ENCODE measurements at places on chromosomes 13 and 19.

DNA sequence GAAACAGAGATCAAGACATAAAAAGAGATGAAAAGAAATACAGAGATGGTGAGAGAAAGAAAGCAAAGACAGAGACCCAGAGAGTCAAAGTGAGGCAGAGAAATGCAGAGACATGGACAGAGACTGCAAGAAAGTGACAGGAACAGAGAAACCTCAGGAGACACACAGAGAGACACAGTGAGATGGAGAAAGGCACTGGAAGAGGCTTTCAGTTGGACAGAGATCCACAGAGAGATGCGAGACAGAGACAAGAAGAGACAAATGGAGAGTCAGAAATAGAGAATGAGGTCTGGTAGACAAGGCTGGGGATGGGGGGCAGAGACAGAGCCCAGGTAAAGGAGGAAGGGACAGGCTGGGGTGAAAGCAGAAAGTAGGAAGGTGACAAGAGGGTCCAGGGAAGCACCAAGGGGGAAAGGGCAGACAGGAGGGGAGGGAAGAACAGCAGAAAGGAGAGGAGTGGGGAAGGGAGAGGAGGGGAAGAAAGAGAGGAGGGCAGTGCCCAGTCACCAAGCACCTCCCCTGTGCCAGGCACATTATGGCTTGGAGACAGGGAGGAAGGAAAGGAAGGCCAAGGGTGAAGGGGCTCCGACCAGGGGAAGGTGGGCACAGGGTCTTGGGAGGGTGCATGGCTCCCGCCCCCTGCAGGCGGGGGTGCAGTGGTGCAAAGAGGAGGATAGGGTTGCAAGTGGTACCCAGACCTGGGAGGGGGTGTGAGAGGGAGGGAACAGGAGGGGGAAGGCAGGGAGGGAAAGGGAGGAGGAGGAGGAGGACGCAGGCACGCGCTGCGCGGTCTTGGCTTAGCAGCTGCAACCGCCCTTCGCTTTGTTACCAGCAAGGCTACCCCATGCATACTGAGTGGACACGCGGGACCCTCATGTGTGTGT is 38.4 kb downstream of the DEDD2 start:
- DNase-seq, result no peak

- no peak for DNase-seq
Measured at GRCh38 chr19:22610121-22610520, 24.0 kb upstream of the ZNF492 start.

GRCh38 chr13:25910991-25911419 is 140.8 kb downstream of the SHISA2 start:
- DNase-seq, result no peak

DNA sequence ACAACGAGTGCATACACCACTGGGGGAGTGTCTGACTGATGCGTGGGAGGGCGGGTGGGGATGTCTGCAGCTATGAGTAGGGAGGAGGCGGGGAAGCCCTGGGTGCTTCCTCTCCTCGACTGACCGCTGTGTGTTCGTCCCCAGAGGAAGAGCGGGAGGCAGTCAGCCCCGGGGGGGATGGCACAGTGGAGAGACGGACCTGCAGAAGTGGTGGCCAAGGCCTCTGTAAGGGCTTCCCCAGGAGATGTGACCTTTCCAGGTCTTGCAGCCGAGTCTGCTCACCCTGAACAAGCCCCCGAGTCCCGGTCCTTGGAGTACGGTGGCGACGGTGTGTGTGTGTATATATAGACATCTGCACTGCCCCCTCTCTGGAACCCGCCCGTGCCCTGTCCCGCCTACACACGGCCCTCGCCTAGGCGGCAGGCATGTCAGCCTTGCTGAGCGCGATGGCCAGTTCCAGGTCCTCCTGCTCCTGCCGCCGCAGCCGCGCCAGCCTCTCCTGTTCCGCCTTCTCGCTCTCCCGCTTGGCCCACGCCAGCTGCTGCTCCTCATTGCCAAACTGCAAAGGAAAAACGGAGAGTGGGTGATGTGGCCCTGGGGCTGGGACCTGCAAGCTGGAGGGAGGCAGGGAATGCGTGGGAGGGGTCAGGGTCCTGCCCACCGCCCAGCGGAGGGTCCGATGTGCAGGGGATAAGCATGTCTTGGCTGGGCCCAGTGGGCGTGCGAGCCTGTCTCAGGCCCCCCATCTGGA is 30.8 kb downstream of the KLF2 start:
- DNase-seq, result no peak

DNA sequence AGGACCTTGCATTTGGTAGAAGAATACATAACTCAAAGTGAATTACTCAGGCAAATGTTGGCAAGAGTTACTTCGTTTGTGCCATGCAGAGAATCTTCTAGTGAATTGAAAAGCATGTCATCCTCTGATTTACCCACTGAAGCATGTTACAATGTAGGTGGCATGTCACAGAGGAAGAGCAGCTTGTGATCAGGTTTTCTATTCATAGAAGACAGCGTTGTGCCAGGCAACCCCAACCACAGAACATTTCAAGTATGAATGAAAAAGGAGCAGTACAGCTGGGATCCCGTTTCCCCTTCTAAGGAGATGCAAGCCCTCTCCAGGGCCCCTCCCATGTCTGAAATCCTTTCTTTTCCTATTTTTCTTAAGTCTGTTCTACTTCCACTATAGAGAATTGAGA is 6.0 kb upstream of the KATNAL1 start:
- no peak for DNase-seq

DNA sequence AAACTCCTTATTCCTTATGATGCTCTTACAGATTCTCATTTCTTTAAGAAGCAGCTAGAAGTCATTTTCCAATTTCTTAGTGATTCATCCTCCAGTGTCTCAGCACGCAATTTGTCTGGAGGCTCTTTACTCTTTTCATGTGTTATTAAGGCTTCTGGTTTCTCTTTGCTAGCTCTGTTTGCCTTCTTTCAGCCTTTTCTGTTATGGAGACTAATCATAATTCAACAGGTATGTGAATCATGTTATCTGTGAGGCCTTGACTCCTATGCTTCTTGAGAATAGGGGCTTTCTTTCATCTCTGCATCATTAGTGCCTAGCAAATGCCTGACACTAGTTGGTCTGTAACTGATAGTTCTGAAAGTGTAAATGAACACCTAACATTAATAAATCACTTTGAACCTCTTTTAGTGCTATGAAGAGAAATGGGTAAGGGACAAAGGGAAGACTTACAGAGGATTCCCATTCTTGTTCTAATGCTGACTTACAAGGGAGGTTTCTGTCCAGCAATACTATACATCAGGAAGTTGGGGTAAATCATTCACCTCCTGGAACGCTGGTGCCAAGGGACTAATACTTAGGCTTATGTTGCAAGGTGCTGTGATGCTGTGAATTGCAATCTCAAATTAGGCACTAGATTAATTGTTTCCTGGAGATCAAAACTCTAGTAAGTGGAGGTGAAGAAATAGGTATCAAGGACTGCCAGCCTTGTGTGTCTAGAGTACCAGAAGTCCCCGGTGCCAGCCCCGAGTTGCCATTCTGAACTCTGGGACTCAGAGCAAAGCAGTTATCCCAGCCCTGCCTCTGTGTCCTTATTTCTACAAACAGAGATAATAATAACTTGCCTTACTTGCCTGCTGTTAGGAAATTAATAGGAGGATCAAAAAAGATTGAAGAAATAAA is 265.6 kb downstream of the DCLK1 start:
- DNase-seq, result no peak

GRCh38 chr19:32256341-32256975 is 89.0 kb upstream of the ZNF507 start:
- no peak for DNase-seq

GRCh38 chr19:19050731-19051130 is 13.1 kb upstream of the SLC25A42 start:
- DNase-seq, result no peak

- no peak for DNase-seq
Measured at GRCh38 chr19:29404951-29405727, 120.7 kb upstream of the VSTM2B start.

GRCh38 chr13:71591374-71591773 is 275.6 kb downstream of the DACH1 start:
- DNase-seq, result no peak

GRCh38 chr19:980133-980998 is 3.8 kb upstream of the WDR18 start:
- no peak for DNase-seq

DNA sequence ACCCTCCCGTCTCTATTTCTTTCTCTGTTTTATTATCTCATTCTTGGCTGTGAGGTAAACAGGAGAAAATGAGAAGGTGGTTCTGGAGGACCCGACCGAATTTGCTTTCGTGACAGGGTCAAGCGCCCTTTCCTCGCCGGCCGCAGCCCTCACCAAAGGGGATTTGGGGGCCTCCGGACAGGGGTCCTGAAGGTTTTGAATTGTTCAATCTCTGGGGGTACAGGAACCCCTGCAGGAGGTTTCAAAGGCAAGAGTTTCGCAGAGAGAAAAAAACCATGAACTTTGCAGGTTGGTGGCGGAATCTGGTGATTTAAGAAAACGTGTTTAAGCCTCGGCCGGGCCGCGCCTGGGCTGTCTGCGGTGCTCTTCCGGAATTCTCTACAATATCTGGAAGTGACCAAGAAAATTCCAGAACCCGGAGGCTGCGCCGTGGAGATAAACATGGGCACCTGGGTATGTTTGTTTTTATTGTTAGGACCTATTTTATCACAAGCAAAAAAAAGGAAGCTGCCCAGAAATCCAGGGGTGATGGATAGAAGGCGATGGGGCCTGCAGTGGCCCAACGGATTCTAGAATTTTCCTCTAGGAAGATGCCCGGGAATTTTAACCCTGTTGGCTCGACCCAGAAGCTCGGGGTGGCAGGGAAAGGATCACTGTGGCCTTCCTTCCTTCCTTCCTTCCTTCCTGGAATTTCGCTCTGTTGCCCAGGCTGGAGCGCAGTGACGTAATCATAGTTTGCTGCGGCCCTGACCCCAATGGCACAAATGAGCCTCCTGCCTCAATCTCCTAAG is 14.2 kb upstream of the PTBP1 start:
- no peak for DNase-seq

DNA sequence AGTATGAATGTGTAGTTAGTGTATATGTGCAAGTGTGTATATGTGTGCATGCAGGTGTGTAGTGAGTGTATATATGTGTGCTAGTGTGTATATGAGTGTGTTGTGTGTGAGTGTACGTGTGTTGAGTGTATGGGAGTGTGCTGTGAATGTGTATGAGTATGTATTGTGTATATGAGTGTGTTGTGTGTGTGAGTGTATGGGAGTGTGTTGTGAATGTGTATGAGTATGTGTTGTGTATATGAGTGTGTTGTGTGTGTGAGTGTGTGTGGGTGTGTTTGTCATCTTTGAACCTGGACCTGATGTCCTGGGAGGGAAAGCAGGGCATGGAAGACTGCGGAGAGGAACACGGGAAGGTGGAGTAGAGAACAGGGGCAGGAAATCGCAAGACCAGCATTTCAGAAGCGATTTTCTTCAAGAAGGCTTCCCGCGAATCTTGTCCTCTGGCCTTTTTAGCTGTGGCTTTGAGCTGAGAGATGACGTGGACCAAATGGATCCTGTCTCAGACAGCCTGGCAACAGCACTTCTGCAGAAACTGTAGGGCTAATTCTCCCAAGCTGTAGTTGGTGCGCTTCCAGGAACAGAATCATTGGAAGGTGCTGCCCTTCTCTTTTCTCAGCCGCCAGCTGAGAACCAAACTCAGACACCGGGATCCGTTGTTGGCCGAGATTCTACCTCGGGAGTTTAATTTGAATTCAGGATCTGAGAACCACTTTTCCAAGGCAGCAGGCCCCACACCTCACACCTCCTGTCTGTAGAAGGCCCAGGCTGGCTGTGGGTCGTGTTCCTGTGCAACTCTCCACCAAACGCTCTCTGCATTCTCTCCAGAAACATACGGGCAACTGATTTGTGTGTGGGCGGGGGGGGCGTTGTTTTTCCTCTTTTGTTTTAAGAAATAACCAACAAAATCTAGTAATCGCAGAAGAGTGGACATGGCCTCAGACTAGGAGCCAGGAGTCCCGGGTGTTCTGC is 94.7 kb upstream of the RAP2A start:
- no peak for DNase-seq

DNA sequence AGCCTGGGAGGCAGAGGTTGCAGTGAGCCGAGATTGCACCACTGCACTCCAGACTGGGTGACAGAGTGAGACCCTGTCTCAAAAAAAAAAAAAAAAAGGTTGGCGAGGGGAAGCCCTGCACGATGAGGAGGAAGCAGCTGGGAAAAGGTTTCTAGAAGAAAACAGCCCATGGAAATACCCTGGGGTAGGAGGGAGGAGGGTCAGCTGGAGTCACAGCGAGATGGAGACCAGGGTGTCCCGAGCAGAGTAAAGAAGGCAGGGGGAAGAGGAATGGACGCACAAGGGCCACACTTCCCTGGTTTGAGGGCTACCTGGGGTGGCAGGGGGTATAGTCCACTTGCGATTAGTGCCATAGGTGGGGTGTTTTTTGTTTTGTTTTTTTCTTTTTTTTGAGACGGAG is 6.4 kb downstream of the KANK3 start:
- no peak for DNase-seq

DNA sequence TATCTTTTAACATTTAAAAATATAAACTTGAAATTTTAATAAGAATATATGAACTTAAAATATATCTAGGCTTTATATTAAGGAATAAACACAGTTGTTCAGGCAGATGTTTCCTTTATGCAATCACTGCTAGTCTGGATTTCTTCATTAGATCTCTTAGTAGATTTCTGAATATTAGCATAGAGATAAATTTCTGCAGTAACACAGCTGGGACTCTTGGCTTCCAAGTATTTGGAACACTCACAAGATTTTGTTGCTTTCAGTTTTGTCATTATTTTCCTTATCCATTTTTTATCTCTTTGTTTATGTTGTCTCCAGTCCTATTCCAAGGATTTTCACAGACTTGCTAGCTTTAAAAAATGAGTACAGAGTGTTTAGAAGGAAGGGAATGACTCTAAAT is 857.1 kb downstream of the GPC5 start:
- no peak for DNase-seq

DNA sequence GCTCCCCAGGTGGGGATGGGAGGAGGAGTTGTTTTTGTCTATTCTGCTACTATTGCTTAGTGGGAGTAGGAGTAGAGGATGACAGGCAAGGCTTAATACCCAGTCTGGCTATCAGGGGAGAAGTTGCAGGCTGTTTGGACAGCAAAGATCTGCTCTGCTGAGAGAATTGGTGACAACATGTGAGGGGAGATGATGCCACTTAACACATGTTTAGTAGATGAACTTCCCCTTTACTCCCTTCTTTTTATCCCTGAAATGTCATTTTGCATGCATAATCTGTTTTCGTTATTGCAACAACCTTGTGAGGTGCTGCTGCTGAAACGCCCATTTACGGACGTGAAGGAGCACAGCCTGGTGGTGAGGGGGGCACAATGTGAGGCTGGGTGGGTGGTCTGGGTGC is 3.0 kb upstream of the CYP4F12 start:
- no peak for DNase-seq

DNA sequence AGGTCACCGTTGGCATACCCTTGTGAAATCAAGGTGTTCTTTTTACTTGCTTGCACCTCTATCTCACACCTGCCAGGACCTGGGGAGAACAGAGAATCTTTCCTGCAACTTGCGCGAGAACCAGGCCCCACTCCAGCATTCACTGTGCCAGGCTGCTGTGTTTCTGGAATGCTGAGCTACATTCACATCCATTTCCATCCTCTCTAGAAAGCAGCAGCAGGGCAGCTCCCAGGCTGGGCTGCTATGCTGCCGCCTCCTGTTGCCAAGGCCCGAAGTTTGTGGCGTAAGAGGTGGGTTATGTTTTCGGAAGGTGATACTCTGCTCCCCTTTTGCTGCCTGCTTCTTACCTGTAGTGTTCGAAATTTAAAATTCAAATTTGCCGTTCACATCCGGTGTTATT is 464.1 kb downstream of the KLF5 start:
- no peak for DNase-seq
